ENCODE measurements at places on chromosomes 5 and 9. TPM values are rescaled to one million over a fixed set of nuclear protein-coding genes. Genes with fewer than 3 reads are reported as not detected.

Gene LCN6
- not detected for total RNA-seq

Gene TIGD6
- 4.1 TPM for total RNA-seq

Gene NCBP1
- total RNA-seq: 26.4 TPM

Gene UQCRQ
- 158 TPM for total RNA-seq

Gene SPATA31E1
- not detected for total RNA-seq

Gene SAPCD2
- 6.1 TPM for total RNA-seq

Gene ACO1
- 50.6 TPM for total RNA-seq
